ENCODE measurements at places on chromosomes 3 and 15.

DNA sequence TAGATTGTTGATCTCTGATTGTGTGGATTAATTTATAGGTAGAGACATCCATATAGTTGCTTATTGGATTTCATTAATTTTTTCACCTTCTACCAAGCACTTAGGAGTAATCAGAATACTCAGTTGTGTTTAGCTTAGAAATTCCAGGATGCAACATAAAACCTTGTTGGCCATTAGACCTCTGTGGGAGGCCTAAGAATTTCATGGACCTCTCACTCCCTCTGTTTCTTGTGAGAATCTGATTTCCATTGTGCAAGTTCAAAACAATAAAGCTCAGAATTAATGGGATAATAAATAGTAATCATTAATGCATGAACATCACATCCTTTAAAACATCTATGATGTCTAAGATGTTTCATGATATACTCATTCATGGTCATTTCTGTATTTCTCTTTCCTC is 332.4 kb downstream of the GRM7 start:
- H3K4me3 ChIP-seq = no peak overlapping the region
- no peaks in the 10 kb centered on the region for H3K36me3 ChIP-seq
- no peak overlapping the region for H3K27ac ChIP-seq
- peaks cover 4% of the 10 kb centered on the region for H3K27me3 ChIP-seq
- no peaks in the 10 kb centered on the region for H3K4me1 ChIP-seq

GRCh38 chr15:27638958-27639357 is 460.2 kb downstream of the OCA2 start:
- H3K36me3 ChIP-seq = peaks cover 5% of the 10 kb centered on the region
- no peak for DNase-seq
- H3K4me1 ChIP-seq = peaks cover 7% of the 10 kb centered on the region
- no peak overlapping the region for H3K4me3 ChIP-seq

GRCh38 chr3:64399205-64399800 is 174.0 kb upstream of the PRICKLE2 start:
- peaks cover 3% of the 10 kb centered on the region for H3K27me3 ChIP-seq
- peaks cover 26% of the 10 kb centered on the region for H3K4me1 ChIP-seq
- H3K27ac ChIP-seq = no peak overlapping the region
- DNase-seq = peak; percentile 27
- no peak overlapping the region for H3K4me3 ChIP-seq

- no peak overlapping the region for H3K4me3 ChIP-seq
- no peaks in the 10 kb centered on the region for H3K36me3 ChIP-seq
- peaks cover 3% of the 10 kb centered on the region for H3K27me3 ChIP-seq
- H3K4me1 ChIP-seq = no peaks in the 10 kb centered on the region
These were observed 838.3 kb downstream of the VGLL3 start for GRCh38 chr3:86152620-86153019.

GRCh38 chr3:136546720-136547119 is 205.5 kb downstream of the STAG1 start:
- H3K36me3 ChIP-seq = peaks cover 27% of the 10 kb centered on the region
- H3K4me3 ChIP-seq = no peak overlapping the region
- H3K4me1 ChIP-seq = peaks cover 18% of the 10 kb centered on the region
- H3K27me3 ChIP-seq = no peaks in the 10 kb centered on the region
- H3K27ac ChIP-seq = no peak overlapping the region

DNA sequence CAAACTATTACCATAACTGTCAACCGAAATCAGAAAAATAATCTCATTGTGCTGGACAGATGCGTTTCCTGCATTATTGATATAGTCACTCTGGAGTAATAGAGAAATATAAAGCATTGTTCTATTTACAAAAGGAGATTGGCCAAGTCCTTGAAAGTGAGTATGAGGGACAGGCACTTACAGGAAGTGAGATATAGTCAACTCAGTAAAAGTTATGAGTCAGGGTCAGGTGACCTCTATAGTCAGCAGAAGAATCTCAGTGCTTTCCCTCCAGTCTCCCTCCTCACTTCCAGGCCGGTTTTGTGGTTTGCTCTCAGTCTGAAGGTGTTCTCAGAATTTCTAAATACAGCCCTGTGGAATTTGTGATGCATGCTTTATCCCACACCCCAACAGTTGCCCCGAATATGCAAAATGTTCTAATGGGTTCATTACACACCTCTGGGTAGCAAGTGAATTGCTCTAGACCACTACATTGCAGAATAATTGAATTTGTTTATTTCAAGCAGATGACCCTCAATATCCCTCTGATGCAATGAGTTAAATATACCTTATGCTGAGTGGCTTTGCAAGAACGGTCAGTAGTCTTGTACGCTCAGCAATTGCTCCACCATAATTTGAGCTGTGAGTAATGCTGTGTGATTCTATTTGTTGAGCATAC is 787.7 kb downstream of the MCTP2 start:
- no peak for DNase-seq
- H3K4me1 ChIP-seq = peaks cover 15% of the 10 kb centered on the region
- no peaks in the 10 kb centered on the region for H3K27me3 ChIP-seq
- peaks cover 6% of the 10 kb centered on the region for H3K36me3 ChIP-seq

DNA sequence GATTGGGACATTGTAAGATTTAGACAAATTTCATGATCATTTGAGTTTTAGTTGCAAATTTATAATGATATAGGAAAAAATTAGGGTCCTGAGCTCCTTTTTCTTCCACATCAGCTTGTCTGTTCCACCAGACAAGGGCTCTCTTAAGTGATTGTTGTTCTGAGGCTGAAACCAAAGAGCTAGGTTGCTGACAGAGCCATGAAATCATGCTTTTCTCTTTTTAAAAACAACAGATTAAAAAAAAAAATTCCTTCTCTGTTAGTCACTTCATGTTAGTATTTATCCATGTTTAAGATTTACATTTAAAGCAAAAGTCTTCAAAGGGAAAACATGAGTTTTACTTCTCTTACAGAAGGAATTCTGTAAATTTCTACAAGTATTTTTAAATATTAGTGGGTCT is 56.8 kb downstream of the ATP2C1 start:
- H3K27me3 ChIP-seq = peaks cover under 1% of the 10 kb centered on the region
- no peak overlapping the region for H3K4me3 ChIP-seq
- no peaks in the 10 kb centered on the region for H3K4me1 ChIP-seq
- H3K27ac ChIP-seq = no peak overlapping the region
- H3K36me3 ChIP-seq = peaks cover 65% of the 10 kb centered on the region

GRCh38 chr15:88990185-88990679 is 77.1 kb upstream of the MFGE8 start:
- no peak for DNase-seq
- H3K27ac ChIP-seq = no peak overlapping the region
- no peaks in the 10 kb centered on the region for H3K36me3 ChIP-seq

DNA sequence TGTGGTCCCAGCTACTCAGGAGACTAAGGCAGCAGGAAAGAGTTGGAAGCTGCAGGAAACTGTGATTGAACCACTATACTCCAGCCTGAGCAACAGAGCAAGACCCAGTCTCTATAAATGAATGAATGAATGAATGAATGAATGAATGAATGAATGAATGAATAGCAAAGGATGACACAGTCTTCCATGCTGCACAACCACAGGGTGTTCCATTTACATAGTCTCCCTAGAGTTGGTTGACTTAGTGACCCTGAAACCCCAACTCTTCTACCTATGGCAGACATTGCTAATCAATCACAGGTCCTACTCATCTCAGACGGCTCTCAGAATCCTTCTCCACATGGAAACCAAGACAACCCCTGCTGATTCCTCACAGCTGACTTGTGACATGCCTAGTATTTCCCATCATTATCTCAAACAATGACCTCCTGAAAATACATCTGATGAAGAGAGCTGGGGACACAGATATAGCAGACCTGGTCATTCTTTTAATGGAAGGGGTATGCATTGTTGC is 2.1 kb downstream of the IQCF5 start:
- H3K36me3 ChIP-seq = no peaks in the 10 kb centered on the region
- H3K4me1 ChIP-seq = peaks cover 14% of the 10 kb centered on the region
- H3K27me3 ChIP-seq = peaks cover 29% of the 10 kb centered on the region

GRCh38 chr3:54939557-54940300 is 11.9 kb upstream of the LRTM1 start:
- peak overlapping the region; percentile 12 for H3K4me3 ChIP-seq
- peak overlapping the region; percentile 71 for H3K27ac ChIP-seq
- peaks cover 2% of the 10 kb centered on the region for H3K27me3 ChIP-seq
- H3K4me1 ChIP-seq = peaks cover 40% of the 10 kb centered on the region

DNA sequence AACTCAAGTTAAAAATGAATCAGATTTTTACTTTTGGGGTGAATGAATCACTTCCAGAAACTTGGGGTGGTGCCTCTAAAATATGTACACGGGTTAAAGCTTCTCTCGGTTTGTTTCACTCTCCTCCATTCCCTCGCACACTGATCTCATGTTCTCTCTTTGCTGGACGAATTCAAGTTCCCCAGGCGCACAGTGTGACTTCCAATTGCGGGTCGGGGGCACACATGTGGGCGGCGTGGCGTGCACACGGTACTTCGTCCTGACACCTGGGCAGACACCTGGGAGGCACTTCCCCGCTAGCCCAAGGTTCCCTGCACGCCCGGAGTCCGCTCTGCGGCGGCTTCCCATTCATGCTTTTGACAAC is 692 bp downstream of the SCAANT1 start:
- no peak for DNase-seq
- no peaks in the 10 kb centered on the region for H3K27me3 ChIP-seq
- peak overlapping the region; percentile 93 for H3K4me3 ChIP-seq
- H3K4me1 ChIP-seq = peaks cover 28% of the 10 kb centered on the region
- no peak overlapping the region for H3K27ac ChIP-seq

- H3K27ac ChIP-seq = no peak overlapping the region
- H3K36me3 ChIP-seq = no peaks in the 10 kb centered on the region
- no peak for DNase-seq
- no peak overlapping the region for H3K4me3 ChIP-seq
- no peaks in the 10 kb centered on the region for H3K27me3 ChIP-seq
These were observed 199.5 kb downstream of the TBC1D2B start for GRCh38 chr15:77877869-77878577.

DNA sequence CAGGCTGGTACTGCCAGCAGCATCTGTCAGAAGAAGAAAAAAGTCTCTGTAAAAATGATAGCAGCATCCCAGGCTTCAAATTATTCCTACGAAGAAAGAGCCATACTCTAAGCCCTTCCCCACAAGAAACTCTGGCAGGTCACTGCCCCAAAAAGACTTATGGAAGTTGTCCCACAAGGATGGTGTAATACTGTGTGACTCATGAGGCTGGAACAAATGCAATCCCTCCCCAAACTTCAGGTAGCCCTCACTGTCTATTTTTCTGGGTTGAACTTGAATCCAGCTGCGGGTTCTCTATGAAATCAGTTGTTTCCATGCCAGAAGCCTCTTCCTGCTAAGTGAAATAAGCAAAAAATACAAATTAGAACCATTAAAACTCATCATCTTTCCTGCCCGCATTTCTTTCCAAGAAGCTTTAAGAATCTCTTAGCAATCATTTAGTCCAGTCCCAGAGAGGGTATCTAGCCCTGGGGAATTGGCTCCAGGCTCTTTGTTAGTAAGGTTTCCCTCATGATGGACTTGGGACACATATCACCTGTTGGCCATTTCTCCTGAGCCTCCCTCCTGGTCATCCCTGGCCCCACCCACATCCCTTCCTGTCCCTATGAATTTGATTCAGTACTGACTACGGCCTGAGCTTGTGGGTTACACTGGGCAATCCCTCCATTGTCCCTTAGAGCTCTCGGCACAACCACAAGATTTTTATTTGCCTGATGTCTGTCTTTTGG is 51.7 kb downstream of the FAM174B start:
- H3K4me3 ChIP-seq = no peak overlapping the region
- peaks cover 8% of the 10 kb centered on the region for H3K27me3 ChIP-seq
- H3K27ac ChIP-seq = no peak overlapping the region
- peaks cover 12% of the 10 kb centered on the region for H3K36me3 ChIP-seq
- no peaks in the 10 kb centered on the region for H3K4me1 ChIP-seq

DNA sequence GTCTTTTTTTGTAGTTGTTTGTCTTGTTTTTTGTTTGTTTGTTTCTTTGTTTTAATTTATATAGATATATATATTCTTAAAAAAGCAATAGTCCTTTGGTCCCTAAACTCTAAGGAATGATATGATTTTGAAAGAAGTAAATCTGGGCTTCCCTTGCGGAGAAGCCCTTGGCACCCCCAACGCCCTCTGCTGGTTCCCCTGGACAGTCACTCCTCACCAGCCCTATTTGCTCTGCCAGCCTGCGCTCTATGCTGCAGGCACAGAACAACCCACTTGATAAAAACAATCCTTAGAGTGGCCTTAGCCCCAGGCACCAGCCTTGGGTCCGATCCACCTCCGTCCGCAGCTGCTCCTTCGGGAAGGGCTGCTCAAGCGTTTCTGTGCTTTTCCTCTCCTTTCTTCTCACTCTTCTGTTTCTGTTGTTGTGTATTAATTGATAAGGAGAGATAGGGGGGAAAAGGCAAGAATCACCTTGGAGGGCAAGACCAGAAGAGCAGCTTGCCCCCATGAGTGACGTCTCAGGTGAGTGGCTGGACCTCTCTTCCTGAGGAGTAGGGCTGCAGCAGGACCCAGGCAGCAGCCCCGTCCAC is 13.7 kb upstream of the PARP6 start:
- peaks cover 19% of the 10 kb centered on the region for H3K4me1 ChIP-seq
- DNase-seq = peak; percentile 28
- no peaks in the 10 kb centered on the region for H3K36me3 ChIP-seq
- H3K4me3 ChIP-seq = no peak overlapping the region

DNA sequence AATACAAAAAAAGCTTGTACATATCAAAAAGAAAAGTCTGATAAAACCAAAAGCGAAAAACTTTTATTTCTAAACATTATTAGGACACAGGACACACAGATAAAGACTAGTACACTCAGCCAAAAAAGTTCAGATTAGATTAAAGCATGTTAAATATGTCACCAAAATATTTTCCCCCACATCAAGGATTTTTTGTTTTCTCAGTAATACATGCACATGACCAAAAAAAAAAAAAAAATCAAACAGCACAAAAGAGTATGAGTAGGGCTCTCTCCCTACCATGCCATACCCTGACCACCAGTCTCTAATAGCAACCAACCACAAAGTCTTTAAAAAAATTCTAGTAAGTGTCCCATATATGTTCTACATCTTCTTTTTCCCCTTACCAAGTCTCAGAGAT is 77.4 kb downstream of the LRRFIP2 start:
- no peak for DNase-seq
- peaks cover 18% of the 10 kb centered on the region for H3K36me3 ChIP-seq
- H3K27me3 ChIP-seq = no peaks in the 10 kb centered on the region
- H3K4me3 ChIP-seq = no peak overlapping the region
- H3K4me1 ChIP-seq = peaks cover 23% of the 10 kb centered on the region

DNA sequence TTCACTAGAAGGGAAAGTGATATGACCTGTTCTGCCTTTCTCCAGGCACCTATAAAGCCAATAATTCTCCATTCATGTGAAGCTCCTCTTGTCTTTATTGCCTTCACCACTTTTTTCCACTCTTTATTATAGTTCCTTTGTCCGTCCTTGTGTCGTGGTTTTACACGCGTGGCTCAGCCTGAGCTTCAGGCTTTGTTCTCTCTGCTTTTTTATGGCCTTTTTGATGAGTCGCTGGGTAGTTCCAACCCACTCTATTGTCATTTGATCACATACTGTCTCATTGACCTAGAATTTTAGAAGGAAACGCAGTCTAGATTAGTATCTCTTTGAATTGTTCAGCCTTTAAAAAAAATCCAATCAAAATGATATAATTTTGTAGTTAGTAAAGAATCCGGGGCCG is 403.2 kb downstream of the PTPRG start:
- no peak overlapping the region for H3K27ac ChIP-seq
- peaks cover 3% of the 10 kb centered on the region for H3K27me3 ChIP-seq
- peaks cover 33% of the 10 kb centered on the region for H3K4me1 ChIP-seq
- no peak overlapping the region for H3K4me3 ChIP-seq
- H3K36me3 ChIP-seq = peaks cover 5% of the 10 kb centered on the region

Data from nephron progenitor cell (in vitro differentiated cells).